Activated CD8-positive, alpha-beta memory T cell treated with anti-CD3 and anti-CD28 coated beads, Interleukin-2, amount 10 ng/mL, durations not matched to agents 7 days and 5 days (primary cell): ENCODE measurements at places on chromosomes 6 and 20. TPM values are rescaled to one million over a fixed set of nuclear protein-coding genes. Genes with fewer than 3 reads are reported as not detected.

DNA sequence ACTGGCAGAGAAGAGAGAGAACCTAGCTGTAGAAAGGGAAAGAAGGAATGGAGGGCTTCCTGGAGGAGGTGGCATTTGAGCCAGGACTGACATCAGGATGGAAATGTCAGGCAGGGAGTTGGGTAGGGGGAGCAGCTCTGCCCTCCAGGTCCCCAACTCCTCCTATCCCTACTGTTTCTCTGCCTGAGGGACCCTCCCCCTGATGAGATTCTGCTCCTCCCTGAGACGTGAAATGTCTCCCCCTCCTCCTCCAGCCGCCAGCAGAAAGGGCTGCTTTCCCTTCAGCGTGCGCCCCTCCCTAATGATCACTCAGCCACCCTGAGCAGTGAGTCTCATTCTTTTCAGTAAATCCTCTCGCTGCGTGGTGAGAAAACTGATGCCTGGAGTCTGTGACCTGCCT, 40.6 kb downstream of the HLA-DPB1 start:
- no peak for DNase-seq

DNA sequence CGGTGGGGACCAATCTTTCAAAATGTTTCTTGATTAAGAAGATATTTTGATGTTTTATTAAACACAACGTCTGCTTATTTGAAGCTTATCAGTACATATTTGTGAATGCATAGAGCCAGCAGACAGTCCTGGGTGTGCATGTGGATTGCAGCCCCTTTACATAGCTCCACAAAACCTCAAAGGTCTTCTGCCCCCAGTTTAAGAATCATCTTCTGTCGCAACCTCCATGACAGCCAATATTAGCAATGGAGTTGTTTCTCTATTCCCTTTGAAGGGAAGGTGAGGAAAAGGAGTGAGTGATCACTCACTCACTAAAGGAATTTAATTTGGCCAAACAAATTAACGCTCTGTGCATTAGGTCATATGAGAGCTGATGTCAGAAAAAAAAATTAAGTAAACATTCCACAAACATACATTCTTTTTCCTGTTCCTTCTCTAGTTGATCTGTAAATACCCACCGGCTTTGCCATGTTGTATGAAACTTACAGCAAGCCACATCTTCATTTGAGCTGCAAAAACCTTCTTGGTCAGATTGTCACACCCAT, 152.9 kb downstream of the SIM1 start:
- no peak for DNase-seq

- no peak for DNase-seq
Measured at GRCh38 chr6:29376003-29376402, 912 bp upstream of the OR12D3 start.

Gene KCNK5
- 30.8 TPM for total RNA-seq

DNA sequence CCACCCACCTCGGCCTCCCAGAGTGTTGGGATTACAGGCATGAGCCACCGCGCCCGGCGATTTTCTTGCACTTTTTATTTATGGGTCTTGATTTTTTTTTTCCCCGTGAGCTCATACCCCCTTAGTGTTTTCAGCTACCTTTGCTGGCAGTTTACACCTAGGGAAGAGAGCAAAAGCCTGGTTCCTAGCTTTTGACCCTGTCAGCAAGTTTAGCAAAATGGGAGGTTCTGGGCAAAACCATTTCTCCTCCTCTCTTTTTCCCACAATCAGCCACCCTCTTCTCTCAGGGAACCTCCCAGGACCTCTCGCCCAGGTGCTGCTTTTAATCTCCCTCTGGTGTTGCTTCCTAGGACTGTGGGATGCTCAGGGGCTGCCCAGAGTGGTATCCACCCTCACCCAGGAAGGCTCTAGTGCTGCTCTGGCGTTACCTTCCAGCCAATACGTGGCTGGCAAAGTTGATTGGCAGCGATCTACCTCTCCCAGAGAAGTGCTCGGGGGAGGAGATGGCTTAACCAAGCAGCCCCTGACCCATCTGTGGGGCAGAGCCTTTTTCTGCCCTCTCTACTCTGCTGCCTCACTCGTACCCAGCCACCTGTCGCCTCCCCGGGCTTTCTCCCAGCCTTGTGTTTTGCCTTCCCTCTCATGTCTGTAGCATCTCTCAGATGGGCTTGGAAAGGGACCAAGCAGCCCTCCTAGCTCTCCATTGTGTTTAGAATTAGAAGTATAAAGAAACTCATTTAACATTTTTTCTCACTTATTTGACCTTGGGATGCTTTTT, 37.4 kb downstream of the KAT14 start:
- DNase-seq, result no peak

GRCh38 chr6:146741609-146742008, 142.8 kb downstream of the ADGB start:
- no peak for DNase-seq

DNA sequence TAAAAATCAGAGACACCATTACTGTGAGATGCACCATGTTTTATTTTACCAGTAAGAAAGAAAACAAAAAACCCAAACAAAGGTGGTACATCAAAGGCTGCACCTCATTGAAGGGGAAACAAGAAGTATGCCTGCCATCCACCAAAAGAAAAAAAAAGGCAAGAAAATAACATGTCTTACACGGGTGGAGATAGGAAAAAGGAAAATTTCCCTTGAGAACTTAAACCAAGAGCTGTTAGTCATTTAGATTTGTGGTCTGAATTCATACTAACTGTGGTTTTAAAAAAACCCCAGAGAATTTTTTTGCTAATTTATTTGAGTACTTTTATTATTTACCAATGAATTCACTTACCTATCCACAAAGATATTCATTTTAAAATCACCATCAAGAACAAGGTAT, 144.0 kb downstream of the LRRC1 start:
- no peak for DNase-seq

- no peak for DNase-seq
Measured at GRCh38 chr20:3115190-3116107, 30.9 kb upstream of the AVP start.

- DNase-seq, result no peak
Measured at GRCh38 chr20:47117773-47118172, 223.1 kb downstream of the EYA2 start.

DNA sequence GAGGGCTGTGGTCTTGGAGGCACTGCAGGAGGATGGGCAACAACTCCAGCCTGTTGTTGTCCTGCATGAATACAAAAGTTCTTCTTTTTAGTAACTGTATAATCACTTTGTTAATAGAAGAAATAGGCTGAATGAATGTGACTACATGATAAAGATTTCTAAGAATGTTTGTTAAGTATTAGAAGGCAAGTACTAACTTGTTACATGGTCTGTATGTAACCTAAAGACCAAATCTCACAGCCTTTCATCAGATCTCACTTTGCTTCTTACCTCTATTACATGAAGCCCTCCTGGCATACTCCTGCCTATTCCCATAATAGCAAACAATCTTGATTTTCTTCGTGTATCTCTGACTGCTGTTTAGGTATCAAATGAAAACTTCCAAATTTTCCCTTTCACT, 73.4 kb downstream of the REPS1 start:
- DNase-seq, result no peak

DNA sequence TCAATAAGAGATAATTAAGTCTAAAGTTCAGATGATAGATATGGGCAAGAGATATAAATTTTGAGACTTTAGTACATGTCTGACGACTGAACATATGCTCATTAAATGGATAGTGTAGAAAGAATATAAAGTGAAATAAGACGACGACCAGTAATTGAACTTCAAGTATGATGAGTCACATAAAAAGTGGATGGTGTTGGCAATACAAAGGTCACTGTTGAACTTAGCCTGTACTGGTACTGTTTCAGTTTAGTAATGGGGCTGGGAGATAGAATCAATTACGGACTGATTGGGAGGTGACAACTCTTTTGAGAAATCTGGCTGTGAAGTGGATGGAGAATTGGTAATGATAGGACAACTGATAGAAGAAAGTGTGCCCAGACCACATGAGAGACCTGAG, 68.1 kb downstream of the IBTK start:
- DNase-seq, result no peak

Gene LPA
- not detected for total RNA-seq

Gene BTNL2
- total RNA-seq, result not detected

- no peak for DNase-seq
Measured at GRCh38 chr6:87558446-87558845, 31.3 kb downstream of the RARS2 start.

Gene CDH4
- 0.02 TPM for total RNA-seq

DNA sequence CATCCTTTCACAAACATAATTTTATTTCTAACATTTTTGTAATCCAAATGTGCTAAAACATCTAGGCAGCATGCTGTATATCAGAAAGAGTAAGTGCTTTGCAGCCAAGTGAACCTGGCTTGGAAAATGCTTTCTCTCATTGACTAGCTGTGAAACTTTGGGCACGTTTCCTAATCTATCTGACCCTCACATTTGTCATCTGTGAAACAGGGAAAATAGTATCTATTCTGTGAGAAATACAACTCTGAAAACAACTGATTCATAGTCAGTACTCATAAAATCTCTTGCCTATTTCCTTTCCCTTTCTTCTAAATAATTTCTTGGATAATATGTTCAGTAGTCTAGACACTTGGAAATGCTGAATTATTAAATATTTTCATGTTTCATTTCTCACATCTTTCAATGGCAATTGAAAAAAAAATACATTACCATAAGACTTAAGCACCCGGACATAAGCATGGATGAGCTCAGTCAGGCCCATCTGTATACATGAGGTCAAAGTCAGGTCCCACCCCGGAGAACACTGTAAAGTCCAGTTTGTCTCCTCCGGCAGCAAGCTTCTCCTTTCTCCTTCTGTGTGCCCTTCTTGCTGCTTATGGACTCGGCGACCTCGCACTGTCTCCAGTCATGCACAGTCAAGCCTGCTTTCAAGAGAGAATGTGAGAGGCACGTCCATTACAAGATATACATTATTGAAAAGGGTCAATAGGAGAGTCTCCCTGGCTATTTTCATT, 455.0 kb upstream of the SOX4 start:
- no peak for DNase-seq

Gene TRPC4AP
- total RNA-seq, result 56.9 TPM

GRCh38 chr6:106086814-106087175, 659 bp downstream of the PRDM1 start:
- no peak for DNase-seq

- DNase-seq, result no peak
Measured at GRCh38 chr6:33640361-33640760, 19.2 kb downstream of the ITPR3 start.

GRCh38 chr20:63733579-63734081, 2.8 kb upstream of the LIME1 start:
- DNase-seq, result no peak

DNA sequence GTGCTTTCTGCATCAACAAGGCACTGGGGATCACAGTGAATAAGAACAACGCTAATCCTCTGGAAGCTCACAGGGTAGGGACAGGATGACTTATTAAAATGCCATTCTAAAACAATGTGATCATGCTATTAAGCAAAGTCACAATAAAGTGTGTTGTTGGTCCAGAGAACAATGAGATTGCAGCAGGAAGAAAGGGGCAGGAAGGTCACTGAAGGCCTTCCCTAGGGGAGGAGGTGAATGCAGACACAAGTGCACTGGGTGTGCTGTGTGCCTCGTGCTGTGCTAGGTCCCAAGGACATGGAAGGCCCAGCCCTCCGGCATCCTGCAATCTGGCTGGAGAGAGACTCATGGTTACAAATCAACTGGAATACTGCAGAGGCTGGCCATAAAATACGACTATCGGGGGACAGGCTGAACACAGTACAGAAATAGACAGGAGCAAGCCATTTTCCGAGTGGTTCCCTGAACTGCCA, 55.7 kb downstream of the LYRM4 start:
- DNase-seq, result no peak

DNA sequence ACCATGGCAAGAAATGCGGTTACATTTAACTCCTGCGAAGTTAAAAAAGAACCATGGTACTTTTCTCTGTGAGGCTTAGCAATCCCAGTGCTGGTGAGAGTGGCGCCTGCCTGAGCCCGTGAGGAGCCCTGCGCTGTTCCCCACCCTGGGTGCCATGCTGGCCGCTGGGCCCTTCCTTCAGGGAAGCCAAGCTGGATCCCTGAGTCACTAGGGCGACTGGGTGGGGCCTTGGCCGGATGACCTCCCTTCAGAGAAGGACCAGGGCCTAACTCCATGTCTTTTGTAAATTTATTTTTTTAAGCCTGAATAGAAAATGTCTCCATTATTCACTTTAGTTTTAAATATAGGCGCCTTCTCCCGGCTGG, 209.1 kb downstream of the ERMARD start:
- DNase-seq, result no peak

Gene ZKSCAN4
- 6.1 TPM for total RNA-seq

Gene NMBR
- not detected for total RNA-seq

Gene SAPCD1
- total RNA-seq, result 19.2 TPM

DNA sequence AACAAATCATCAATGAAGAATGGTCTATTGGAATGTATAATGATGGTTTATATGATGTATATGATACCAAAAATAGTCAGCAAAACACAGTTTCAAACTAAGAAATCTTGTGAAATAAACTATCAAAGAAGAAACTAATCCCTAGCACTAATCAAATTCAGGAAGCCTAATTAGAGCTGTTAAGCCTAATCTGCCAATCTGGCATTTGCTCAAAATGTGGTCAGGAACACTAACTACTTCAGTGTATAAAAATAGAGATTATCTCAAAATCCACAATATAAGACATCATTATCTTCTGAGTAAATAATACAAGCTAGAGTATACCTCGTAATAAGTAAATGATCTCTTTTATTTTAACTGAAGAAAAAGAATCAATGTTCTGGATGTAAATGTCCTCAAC, 12.8 kb upstream of the AKAP7 start:
- DNase-seq, result no peak

GRCh38 chr6:28117386-28118050, 6.9 kb upstream of the ZSCAN16 start:
- no peak for DNase-seq

GRCh38 chr6:6942831-6943230, 164.9 kb upstream of the RREB1 start:
- no peak for DNase-seq

DNA sequence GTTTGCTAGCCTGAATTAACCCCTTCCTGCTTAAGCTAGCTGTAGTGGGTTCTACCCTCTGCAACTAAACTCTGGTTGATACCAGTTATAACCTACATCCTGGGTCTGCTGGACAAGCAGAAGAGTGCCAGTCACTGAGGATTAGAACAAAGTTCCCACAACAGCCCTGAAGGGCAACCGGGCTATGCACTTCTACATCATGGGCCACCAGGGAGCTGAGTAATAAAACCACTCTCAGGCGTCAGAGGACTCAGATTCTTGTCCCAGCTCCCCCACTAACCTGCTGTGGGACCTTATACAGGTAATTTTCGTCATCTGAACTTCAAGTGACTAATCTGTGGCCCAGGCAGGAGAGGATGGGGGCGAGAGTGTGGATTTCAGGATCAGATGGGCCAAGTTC, 56.8 kb downstream of the EYA2 start:
- DNase-seq, result no peak

- no peak for DNase-seq
Measured at GRCh38 chr6:108562503-108562993, 1.8 kb downstream of the FOXO3 start.

DNA sequence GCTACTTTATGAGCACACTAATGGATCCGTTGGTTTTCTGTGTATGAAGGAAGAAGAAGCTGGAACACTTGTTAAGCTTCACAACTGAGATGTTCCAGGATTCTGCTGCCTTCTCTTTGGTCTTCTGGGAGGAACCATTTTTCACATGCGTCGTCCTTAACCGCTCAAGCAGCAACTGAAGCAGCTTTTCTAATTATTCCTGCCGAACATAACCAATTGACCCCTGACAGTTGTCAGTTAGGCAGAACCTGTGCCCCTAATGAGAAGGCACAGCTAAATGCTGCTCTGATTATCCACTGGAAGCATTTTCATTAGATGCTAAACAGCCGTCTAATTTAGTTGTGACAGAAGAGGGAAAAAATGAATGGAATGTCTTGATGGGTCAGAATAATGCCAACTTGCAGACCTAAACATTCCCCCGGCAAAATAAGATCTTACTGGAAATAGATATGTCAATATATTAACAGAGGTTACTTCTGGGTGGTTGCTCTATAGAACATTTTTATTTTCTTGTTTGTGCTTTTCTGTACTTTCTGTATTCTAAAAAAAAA, 85.0 kb upstream of the SMLR1 start:
- no peak for DNase-seq
